ENCODE measurements at places on chromosomes 13 and 19. TPM values are rescaled to one million over a fixed set of nuclear protein-coding genes. Genes with fewer than 3 reads are reported as not detected.

ANGPTL8 gene
- not detected for total RNA-seq

TEX26 gene
- not detected for total RNA-seq

ZFP14 gene
- 24.0 TPM for total RNA-seq

ZNF560 gene
- total RNA-seq: not detected

DNA sequence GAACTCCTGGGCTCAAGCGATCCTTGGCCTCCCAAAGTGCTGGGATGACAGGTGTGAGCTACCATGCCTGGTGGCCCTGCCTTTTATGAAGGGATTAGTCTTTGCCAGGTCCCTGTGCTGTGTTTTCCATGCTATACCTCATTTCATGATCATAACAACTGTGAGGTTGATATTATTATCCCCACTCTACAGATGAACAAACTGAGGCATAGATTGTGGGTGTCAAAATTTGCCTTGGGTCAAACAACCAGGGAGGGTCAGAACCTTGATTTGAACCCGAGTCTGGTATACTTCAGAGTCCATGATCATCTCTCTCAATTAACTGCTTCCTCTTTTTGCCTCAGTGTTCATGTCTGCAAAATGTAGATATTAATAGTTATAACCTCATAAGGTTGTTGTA, 6.9 kb downstream of the PINLYP start:
- no peak overlapping the region for H3K27ac ChIP-seq
- no peaks in the 10 kb centered on the region for H3K27me3 ChIP-seq
- no peaks in the 10 kb centered on the region for H3K36me3 ChIP-seq
- H3K4me1 ChIP-seq: peaks cover 4% of the 10 kb centered on the region
- no peak for DNase-seq
- no peak overlapping the region for H3K4me3 ChIP-seq

DNA sequence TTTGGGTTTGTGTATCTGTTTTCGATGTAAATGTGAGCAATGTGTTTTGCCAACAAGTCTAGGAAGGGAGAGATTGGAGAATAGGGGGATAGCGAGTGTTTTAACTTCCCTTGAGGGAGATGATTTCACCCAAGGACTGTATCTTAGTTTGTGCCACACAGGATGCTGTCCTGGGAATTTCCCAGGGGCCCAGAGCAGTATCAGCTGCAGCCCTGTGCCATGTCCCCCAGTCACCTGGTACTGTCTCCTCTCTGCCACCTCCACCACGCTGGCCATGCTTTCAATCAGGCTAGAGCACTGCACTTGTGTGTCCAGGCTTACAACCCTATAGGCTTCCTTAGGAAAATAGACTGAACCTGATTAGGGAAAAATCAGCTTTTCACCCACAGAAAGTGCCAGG, 40.1 kb upstream of the CLDN10 start:
- no peaks in the 10 kb centered on the region for H3K36me3 ChIP-seq
- DNase-seq: no peak
- no peaks in the 10 kb centered on the region for H3K27me3 ChIP-seq
- H3K4me3 ChIP-seq: no peak overlapping the region
- no peaks in the 10 kb centered on the region for H3K4me1 ChIP-seq

GRCh38 chr13:42703740-42704139, 77.6 kb upstream of the FAM216B start:
- H3K27ac ChIP-seq: no peak overlapping the region
- no peaks in the 10 kb centered on the region for H3K36me3 ChIP-seq
- no peaks in the 10 kb centered on the region for H3K4me1 ChIP-seq
- H3K4me3 ChIP-seq: no peak overlapping the region
- no peak for DNase-seq

DNA sequence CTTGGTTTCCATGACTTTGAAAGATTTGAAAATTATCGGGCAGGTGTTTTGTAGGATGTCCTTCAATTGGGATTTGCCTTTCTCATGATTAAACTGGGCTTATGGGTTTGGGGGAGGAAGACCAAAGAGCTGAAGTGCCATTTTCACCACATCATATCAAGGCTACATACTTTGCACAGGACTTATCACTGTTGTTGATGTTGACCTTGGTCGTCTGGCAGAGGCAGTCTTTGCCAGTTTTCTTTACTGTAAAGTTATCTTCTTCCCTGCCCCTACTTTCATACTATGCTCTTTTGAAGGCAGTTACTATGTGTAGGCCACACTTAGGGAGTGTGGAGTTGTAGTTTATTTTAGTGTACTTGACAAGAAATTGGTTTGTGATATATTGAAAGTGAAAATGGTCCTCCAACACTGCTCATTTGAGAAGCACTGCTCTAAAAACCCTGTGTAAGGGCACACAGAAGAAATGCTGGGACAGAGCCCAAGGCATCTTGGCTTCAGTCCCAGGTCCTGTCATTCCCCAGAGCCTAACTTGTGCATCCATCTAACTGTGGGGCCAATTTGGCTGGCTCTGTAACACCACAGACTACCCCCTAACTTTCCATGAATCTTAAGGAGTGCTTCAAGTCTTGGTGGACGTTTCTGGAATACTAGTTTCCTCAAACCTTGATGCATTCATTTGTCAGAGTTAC, 384.9 kb downstream of the KCNRG start:
- no peak overlapping the region for H3K4me3 ChIP-seq
- H3K27ac ChIP-seq: no peak overlapping the region
- no peaks in the 10 kb centered on the region for H3K27me3 ChIP-seq

GRCh38 chr19:49133621-49134454, 14.5 kb downstream of the PPFIA3 start:
- H3K4me1 ChIP-seq: peaks cover under 1% of the 10 kb centered on the region
- peak; percentile 39 for DNase-seq

- H3K27me3 ChIP-seq: no peaks in the 10 kb centered on the region
- H3K27ac ChIP-seq: no peak overlapping the region
- no peak overlapping the region for H3K4me3 ChIP-seq
- H3K4me1 ChIP-seq: peaks cover 5% of the 10 kb centered on the region
These were observed 2.0 kb downstream of the SPACA6 start for GRCh38 chr19:51695088-51695487.

- H3K27me3 ChIP-seq: no peaks in the 10 kb centered on the region
- no peaks in the 10 kb centered on the region for H3K36me3 ChIP-seq
- H3K4me1 ChIP-seq: no peaks in the 10 kb centered on the region
- no peak overlapping the region for H3K27ac ChIP-seq
- H3K4me3 ChIP-seq: no peak overlapping the region
These were observed 30.2 kb downstream of the HSPH1 start for GRCh38 chr13:31131470-31131961.

DNA sequence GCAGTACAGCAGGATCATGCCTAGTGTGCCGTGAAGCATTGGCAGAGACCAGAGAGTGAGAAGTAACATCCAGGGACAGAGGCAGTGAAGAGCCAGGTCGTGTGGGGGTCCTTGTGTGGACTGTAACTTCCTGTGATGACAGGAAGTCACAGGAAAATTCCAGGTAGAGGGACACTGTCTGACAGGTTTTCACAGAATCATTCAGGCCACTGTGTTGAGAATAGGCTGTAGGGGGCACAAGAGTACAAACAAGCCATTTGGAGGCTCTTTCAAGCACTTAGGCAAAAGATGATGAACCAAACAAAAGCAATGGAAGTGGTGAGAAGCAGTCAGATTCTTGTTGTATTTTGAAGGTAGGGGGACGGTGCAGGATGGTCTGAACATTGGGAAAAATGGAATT, 46.4 kb downstream of the N4BP2L1 start:
- DNase-seq: peak; percentile 5
- no peaks in the 10 kb centered on the region for H3K27me3 ChIP-seq
- H3K4me3 ChIP-seq: no peak overlapping the region
- no peaks in the 10 kb centered on the region for H3K36me3 ChIP-seq
- H3K27ac ChIP-seq: no peak overlapping the region

GRCh38 chr19:41690801-41691065, 2.7 kb upstream of the CEACAM7 start:
- DNase-seq: no peak
- no peaks in the 10 kb centered on the region for H3K36me3 ChIP-seq
- H3K27ac ChIP-seq: no peak overlapping the region
- no peak overlapping the region for H3K4me3 ChIP-seq

GRCh38 chr19:38039966-38040365, 133.0 kb downstream of the SIPA1L3 start:
- no peak overlapping the region for H3K4me3 ChIP-seq
- no peaks in the 10 kb centered on the region for H3K36me3 ChIP-seq
- no peaks in the 10 kb centered on the region for H3K27me3 ChIP-seq
- H3K27ac ChIP-seq: no peak overlapping the region
- no peaks in the 10 kb centered on the region for H3K4me1 ChIP-seq
- no peak for DNase-seq

Measured in naive thymus-derived CD4-positive, alpha-beta T cell (primary cell).